ENCODE measurements at places on chromosomes 1 and 21. TPM values are rescaled to one million over a fixed set of nuclear protein-coding genes. Genes with fewer than 3 reads are reported as not detected.

Gene IGFN1
- total RNA-seq: not detected

Gene LDLRAD1
- total RNA-seq: not detected

DNA sequence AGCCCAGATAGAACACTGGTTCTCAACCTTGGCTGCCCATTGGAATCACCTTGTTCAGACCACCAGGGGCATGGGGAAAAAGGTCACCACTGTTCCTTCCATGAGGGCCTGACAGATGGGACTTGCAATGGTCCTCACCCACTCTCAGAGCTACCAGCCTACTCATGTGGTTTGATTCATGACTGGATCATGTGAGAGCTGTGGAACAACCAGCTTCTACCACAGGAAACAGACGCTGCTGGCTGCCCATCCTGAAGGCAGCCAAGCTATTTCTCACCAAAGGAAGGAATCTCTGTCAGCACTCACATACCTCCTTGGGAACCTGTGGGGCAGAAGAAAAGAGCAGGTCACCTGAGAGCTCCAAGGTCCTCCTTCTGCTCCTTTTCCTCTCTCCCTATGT lies 53.6 kb downstream of the CAPN8 start:
- H3K27me3 ChIP-seq: no peaks in the 10 kb centered on the region
- no peak for DNase-seq
- no peaks in the 10 kb centered on the region for H3K36me3 ChIP-seq
- no peak overlapping the region for H3K4me3 ChIP-seq

Gene TP73
- 2.0 TPM for total RNA-seq

GRCh38 chr1:18608534-18608933 lies 22.1 kb upstream of the PAX7 start:
- H3K36me3 ChIP-seq: no peaks in the 10 kb centered on the region
- H3K4me3 ChIP-seq: no peak overlapping the region
- no peak for DNase-seq
- H3K27ac ChIP-seq: no peak overlapping the region
- H3K4me1 ChIP-seq: no peaks in the 10 kb centered on the region
- H3K27me3 ChIP-seq: peaks cover 8% of the 10 kb centered on the region

Gene LCE2B
- total RNA-seq: not detected

Gene EVA1B
- total RNA-seq: 25.5 TPM

All from activated CD4-positive, alpha-beta memory T cell treated with anti-CD3 and anti-CD28 coated beads, Interleukin-2, amount 10 ng/mL, durations not matched to agents 7 days and 5 days (primary cell).